ENCODE measurements at places on chromosomes 7 and 10. TPM values are rescaled to one million over a fixed set of nuclear protein-coding genes. Genes with fewer than 3 reads are reported as not detected.

The ZCWPW1 gene
- total RNA-seq: 1.9 TPM

The FAM25A gene
- not detected for total RNA-seq

The ABLIM1 gene
- total RNA-seq: 8.5 TPM

The ZNF107 gene
- 1.7 TPM for total RNA-seq

The TMEM273 gene
- total RNA-seq: 0.58 TPM

The SPDYE16 gene
- not detected for total RNA-seq

The HOXA5 gene
- total RNA-seq: 0.85 TPM

The MYL10 gene
- not detected for total RNA-seq

The DNAAF5 gene
- 25.3 TPM for total RNA-seq

The FEZF1 gene
- total RNA-seq: not detected

The PITX3 gene
- under 0.01 TPM for total RNA-seq

The WDR86 gene
- not detected for total RNA-seq

The CRPPA gene
- total RNA-seq: 2.0 TPM

The SKIDA1 gene
- total RNA-seq: 0.58 TPM

The RARRES2 gene
- total RNA-seq: 1.3 TPM

The KIAA1217 gene
- 2.3 TPM for total RNA-seq

The ARHGAP22 gene
- total RNA-seq: 156 TPM

The DDX50 gene
- 91.3 TPM for total RNA-seq

The CYP2C8 gene
- not detected for total RNA-seq

The SPAM1 gene
- total RNA-seq: not detected

The LRRD1 gene
- under 0.01 TPM for total RNA-seq

The TFR2 gene
- 0.77 TPM for total RNA-seq

The CFAP58 gene
- total RNA-seq: 1.1 TPM

The OR6B1 gene
- total RNA-seq: not detected

The ADAM12 gene
- total RNA-seq: 21.3 TPM
